Right lobe of liver (tissue), 6 donors: ENCODE measurements at places on chromosomes 2 and 18.

DNA sequence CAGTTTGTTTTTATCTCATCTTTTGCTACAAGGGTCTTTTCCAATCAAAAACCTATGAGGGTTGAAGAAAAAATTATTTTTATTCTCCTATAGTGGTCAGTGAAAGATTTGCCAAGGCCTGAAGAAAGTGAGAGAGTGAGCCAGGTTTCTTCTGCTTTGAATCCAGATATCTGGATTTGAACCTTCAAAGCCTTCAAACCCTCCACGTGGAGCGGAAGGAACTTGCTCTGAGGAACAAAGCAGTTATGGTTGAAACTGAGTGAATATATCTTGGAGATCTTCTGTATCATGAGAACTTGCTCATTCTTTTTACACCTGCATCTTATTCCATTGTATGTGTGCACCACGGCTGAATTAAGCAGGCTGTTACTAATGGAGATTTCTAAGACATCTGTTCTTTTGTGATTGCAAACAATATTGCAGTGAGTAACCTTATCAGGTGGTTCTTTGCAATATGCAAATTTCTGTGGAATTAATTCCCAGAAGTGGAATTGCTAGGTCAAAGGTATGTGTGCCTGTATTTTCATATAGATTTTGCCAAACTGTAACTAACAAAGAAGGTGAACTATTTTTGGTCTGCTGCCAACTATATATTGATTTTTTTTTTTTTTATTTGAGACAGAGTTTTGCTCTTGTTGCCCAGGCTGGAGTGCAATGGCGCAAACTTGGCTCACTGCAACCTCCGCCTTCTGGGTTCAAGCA, 147.9 kb downstream of the B3GNT2 start:
- DNase-seq = no peak

DNA sequence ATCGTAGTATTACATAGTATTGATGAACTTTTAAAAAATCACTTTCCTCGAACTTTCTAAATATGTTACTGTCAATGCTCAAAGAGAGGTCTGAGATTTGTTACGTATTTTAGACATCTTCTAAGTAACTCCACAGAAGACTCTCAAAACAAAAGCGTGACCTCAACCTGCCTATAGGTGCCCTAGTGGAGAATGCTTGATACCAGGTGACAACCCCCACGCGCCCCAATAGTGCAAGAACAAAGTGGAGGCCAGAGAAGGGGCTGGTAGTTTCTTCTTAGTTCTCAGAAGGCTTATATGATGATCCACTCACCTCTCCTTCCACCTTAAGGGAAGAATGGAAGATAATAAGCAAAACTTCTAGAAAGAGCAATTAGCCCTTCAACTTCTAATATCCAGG, 102.6 kb downstream of the ANKRD44 start:
- DNase-seq = no peak

GRCh38 chr2:78910376-78910775, 115.1 kb upstream of the REG3G start:
- no peak for DNase-seq

GRCh38 chr18:26386441-26386840, 160.2 kb downstream of the TAF4B start:
- no peak for DNase-seq

DNA sequence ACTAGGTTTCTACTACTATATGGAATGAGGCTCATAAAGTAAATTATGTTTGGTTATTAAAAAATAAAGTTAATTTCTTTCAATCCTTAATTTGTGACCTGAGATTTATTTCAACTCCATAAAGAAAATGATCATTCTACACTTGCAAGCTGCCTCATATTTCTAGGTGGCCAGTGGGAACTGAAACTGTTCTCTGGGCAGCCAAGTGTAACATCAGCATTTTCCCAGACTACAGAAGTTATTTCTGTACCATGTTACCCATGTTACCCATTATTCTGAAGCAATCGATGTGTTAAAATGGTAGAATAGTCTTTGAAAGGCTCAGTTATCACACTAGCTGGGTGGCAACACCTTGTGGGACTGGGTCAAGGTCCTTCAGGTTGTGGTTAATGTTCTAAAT, 139.3 kb upstream of the FBXO11 start:
- DNase-seq = no peak

DNA sequence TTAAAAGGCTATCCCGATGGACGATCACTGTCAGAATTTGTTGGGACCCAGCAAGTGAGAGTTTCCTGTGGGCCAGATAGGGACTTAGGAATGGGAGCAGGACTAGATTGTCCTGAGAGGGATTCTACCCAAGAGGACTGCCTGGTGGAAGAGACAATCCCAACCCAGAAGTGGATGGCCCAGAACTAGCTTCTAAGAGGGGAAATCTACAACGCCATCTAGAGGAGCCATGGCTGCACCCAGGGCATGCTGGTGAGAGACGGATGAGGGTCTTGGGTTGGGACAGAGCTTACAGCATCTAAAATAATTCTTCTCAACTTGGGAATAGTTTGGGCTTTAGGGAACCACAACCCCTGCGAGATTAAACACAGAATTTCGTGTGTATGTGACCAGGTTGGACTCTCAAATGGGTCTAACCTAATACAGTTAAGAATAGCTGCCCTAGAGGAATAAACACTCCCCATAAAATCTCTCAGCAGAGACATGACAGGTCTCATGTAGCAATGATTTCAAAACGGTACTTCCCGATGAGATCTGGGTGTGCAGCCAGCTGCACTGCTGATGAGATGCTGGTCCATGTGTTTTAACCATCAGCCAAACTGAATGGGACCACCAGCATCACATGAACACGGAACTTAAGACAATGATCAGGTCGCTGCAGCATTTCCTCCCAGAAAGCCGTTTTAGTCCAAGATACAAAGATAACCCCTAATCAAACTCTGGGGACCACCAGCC, 50.8 kb downstream of the CCBE1 start:
- DNase-seq = no peak

- DNase-seq = no peak
Observed at GRCh38 chr2:43075811-43076585, 150.4 kb downstream of the ZFP36L2 start.

DNA sequence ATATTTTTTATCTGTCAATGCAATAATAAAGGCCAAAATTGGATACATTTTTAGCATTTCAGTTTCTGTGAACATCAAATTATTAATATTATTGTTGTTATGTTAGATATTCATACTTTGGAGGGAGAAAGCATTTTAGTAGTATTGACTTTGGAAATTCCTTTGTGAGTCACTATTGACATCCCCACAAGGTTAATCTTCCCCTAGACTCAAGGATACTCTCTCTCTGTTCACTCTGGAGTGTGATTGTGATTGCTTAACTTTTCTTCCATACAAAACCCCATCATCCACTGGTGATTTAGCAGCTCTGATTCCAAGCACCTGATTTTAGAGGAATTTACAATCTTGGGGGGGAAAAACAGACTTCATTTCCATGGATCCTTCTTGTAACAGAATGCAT, 352.0 kb downstream of the THSD7B start:
- DNase-seq = no peak

DNA sequence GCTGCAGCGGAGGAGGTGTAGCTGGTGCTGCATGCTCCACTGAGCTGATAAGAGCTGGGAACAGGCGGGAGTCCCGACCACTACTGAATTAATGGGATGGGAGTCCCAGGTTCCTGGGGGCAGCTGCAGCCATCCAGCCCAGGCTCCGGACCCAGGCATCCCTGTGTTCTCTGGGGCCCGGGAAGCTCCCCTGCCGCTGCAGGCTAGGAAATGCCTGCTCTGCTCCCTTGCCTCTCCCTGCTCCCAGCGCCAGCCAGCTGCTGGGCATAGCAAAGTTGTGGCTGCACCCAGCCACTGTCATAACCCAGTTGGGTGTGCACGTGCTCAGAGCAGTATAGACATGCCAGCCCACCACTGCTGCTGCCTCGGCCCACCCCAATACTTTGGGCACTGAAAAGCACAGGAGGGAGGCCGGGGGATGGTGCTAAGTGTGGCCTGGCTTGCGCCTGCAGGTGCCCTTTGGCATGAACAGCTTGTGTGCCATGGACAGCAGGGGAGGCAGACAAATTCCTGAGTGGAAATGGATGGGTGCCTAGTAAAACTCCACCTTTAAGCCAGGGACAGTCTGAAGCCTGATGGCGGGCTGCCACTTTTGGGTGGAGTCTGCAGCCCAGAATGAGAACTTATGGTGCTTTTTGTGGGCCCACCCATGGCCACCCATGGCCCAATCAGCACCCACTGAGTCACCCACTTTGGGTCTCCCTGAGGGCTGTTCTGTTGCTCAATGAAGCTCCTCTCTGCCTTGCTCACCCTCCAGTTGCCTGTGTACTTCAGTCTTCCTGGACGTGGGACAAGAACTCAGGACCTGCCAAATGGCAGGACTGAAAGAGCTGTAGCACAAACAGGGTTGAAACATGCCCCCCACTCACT, 219.3 kb upstream of the TMEFF2 start:
- DNase-seq = peak; percentile 16

DNA sequence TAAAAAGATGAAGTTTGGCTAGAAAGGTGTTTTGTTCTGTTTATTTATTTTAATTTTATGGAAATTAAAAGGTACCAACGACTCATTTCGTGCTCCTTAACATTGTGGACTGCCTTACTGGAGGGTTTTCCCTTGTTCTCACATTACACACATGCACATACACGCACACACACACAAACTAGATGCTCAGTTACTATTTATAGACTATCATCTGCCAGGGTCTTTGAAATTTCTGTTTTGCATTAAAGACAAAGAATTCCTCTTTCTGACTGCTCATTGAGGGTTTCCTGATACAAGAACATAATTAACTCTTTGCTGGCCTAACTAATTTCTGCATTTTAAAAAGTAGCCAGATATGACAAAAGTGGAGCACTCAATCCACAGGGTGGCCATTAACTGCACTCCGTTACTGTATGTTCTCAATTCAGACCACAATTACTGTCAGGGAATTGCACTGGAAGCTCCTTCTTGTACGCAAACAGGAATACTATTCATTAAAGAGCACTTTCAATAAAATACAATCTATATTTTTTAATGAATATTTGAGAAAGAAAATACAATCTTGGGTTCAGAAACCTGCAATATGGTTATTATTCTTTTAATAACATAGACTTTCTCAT, 366.9 kb upstream of the GALNT5 start:
- no peak for DNase-seq

DNA sequence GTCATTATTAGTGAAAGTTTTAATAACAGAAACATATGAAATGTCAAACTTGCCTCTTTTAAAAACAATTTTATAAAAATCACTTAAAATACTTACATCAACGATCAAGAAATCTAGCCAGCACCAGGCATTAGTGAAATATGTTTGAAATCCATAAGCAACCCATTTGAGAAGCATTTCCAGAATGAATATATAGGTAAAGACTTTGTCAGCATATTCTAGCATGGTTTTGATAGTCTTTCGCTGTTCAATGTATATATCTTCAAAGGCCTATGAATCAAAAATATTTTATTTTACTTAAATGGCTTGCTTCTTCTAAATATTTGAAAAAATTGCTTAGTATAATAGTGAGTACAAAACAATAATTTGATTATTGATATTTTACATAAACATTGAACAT, 91.1 kb downstream of the SCN3A start:
- no peak for DNase-seq

- no peak for DNase-seq
Observed at GRCh38 chr2:30769481-30769780, 37.8 kb downstream of the CAPN13 start.

DNA sequence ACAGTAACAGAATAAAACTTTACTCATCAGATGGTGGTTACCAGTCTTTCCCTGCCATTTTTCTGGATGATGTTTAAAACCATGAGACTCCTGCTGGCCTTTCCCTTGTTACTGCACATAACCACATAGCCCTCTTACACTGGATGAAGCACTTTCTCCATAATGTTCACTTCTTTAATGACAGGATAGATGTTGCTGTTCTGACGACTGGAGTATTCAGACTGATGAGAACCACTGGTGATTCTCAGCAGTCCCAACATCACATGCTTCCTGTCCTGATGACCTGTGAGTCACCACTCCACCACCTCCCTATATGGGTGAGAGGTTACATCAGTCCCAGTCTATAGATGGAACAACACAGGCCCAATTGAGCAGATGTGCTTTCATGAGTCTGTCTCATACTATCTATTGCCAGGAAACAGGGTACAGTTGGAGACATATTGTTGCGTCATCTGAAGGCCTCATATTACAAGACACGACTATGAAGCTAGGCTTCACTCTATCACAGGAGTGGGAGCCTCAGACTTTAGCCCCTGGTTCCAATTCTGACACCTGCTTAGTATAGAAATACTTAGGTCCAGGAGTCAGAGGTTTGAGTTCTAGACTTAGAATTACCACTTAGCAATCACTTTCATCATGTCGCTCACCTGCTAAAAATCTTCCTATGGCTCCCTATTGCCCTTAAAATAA, 145.7 kb upstream of the KLF7 start:
- no peak for DNase-seq

GRCh38 chr2:29782087-29782486, 139.3 kb downstream of the ALK start:
- DNase-seq = no peak

DNA sequence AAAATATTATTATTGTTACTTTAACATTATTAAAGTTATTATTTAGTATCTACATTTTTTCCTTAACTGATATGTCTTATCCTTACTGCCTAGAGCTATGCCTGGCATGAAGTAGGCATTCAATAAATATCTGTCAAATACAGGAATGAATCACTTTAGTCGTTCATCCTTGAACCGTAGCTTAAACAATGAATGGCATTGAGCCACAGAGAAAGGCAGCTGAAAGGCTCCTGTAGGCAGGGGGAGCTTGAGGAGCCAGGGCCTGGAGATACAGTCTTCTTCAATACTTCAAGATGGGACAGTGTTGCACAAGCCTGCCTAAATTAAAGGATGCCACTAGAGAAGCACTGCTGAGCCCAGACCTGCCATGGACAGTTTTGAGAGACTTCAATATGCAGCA, 22.5 kb downstream of the CYRIA start:
- no peak for DNase-seq

DNA sequence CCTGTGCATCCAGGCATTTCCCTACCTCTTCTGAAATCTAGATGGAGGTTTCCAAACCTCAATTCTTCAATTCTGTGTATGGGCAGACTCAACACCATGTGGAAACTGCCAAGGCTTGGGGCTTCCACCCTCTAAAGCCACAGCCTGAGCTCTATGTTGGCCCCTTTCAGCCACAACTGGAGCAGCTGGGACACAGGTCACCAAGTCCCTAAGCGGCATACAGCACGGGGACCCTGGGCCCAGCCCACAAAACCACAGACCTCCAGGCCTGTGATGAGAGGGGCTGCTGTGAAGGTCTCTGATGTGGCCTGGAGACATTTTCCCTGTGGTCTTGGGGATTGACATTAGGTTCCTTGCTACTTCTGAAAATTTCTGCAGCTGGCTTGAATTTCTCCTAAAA, 255.4 kb downstream of the TDRD15 start:
- no peak for DNase-seq

GRCh38 chr2:133596701-133597393, 28.6 kb upstream of the NCKAP5 start:
- DNase-seq = no peak
